Upper lobe of right lung (tissue), 1 donor: ENCODE measurements at places on chromosomes 6 and 20. TPM values are rescaled to one million over a fixed set of nuclear protein-coding genes. Genes with fewer than 3 reads are reported as not detected.

DNA sequence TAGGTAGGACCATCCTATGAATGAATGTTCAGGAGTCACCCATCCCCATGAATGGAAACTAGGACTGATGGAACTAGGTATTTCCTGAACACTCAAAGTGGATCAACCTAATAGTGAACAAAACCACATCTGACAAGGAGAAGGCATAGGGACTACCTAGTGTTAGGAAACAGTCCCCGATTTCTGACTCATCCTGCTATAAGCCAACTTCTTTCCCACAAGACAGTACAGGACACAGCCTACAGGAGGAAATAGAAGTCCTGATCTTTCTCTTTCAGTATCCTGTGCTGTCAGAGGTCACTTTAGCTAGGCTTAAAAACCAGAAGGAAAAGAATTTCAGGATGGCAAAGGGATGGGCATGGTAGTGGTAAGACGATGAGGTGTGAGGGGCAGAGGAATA is 19.5 kb upstream of the GMDS start:
- no peaks in the 10 kb centered on the region for H3K27me3 ChIP-seq
- no peak overlapping the region for H3K27ac ChIP-seq
- no peak for DNase-seq
- no peaks in the 10 kb centered on the region for H3K4me1 ChIP-seq
- H3K36me3 ChIP-seq = no peaks in the 10 kb centered on the region
- H3K4me3 ChIP-seq = no peak overlapping the region

GRCh38 chr6:42038811-42039408 is 11.4 kb upstream of the TAF8 start:
- no peak overlapping the region for H3K27ac ChIP-seq
- H3K4me3 ChIP-seq = no peak overlapping the region
- H3K27me3 ChIP-seq = no peaks in the 10 kb centered on the region
- peaks cover 3% of the 10 kb centered on the region for H3K36me3 ChIP-seq

GRCh38 chr6:96742702-96743101 is 94.6 kb downstream of the GPR63 start:
- no peaks in the 10 kb centered on the region for H3K4me1 ChIP-seq
- no peak overlapping the region for H3K4me3 ChIP-seq
- no peaks in the 10 kb centered on the region for H3K27me3 ChIP-seq

- no peak overlapping the region for H3K27ac ChIP-seq
- no peaks in the 10 kb centered on the region for H3K27me3 ChIP-seq
- DNase-seq = no peak
- H3K4me1 ChIP-seq = no peaks in the 10 kb centered on the region
- H3K36me3 ChIP-seq = no peaks in the 10 kb centered on the region
- H3K4me3 ChIP-seq = no peak overlapping the region
These were observed 11.1 kb upstream of the NOTCH4 start for GRCh38 chr6:32234934-32235333.

- no peak for DNase-seq
- no peaks in the 10 kb centered on the region for H3K27me3 ChIP-seq
- no peak overlapping the region for H3K27ac ChIP-seq
- no peak overlapping the region for H3K4me3 ChIP-seq
- H3K4me1 ChIP-seq = no peaks in the 10 kb centered on the region
These were observed 808.4 kb upstream of the EPHA7 start for GRCh38 chr6:94227741-94228140.

- no peaks in the 10 kb centered on the region for H3K36me3 ChIP-seq
- DNase-seq = no peak
- peaks cover 21% of the 10 kb centered on the region for H3K27me3 ChIP-seq
- H3K4me1 ChIP-seq = peaks cover 10% of the 10 kb centered on the region
These were observed 4.5 kb upstream of the MMP9 start for GRCh38 chr20:46004187-46004586.

The OR2B6 gene
- not detected for total RNA-seq
